ENCODE measurements at places on chromosomes 1 and 21.

- no peak for DNase-seq
These were observed 54.0 kb upstream of the KCNJ15 start for GRCh38 chr21:38202811-38203210.

- no peak for DNase-seq
These were observed 523.4 kb downstream of the PTBP2 start for GRCh38 chr1:97245026-97245425.

GRCh38 chr1:156419854-156420204 is 50.8 kb downstream of the RHBG start:
- DNase-seq, result no peak

GRCh38 chr1:205171369-205171768 is 40.1 kb downstream of the DSTYK start:
- DNase-seq, result no peak

GRCh38 chr1:84078842-84079202 is 65.2 kb upstream of the PRKACB start:
- DNase-seq, result no peak

DNA sequence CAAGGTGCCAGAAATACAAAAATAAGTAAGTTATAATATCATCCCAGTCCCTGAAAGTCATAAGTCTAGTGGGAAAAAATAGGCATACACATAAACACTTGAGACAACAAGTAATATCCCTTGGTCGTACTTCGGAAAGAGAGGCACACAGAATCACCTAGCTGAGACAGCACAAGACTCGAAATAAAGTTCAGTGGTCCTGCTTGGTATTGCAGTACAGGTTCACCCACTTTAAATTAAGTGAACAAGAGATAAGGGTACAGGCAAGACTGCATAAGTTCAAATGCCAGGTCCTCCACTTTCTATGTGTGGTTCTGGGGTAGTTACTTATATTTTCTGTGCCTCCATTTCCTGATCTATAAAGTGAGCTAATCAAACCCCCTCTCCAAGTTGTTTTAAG is 47.6 kb downstream of the SEC16B start:
- DNase-seq, result no peak

GRCh38 chr1:211625040-211625439 is 46.1 kb upstream of the SLC30A1 start:
- no peak for DNase-seq

GRCh38 chr21:27636656-27637055 is 669.8 kb upstream of the ADAMTS5 start:
- no peak for DNase-seq

DNA sequence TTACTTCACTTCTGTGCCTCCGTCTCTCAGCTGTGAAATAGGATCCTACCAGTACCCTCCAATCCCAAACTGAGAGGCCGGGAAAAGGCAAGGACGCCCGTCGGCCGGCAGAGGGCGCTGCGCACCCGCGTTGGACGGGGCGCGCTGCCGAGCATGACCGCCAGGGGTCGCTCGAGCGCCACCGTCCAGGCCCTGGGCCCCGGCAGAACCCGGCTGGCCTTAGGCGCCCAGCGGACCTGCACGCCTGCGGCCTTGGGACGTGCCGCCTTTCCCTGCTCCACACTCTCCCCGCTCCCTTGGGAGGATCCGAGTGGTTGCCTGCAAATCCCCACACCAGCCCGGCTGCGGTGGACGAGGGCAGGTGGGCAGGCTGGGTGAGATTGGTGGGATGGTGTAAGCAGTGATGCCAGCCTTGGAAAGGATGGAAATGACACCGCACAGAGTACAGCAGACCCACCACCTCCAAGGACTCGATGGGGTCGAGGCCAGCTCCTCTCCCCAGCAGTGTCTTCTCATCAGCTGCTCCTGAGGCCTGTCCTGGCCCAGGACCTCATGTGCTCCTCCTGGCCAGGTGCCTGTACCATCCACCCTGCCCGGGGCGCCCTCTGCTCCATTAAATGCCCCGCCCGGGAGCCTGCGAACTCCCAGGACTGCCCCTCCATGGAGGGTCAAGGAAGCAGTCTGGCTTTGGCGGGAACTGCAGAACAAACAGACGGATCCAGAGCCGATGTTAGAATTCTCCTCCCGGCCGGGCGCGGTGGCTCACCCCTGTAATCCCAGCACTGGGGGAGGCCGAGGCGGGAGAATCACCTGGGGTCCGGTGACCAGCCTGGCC is 47.4 kb upstream of the LBR start:
- peak; percentile 65 for DNase-seq

DNA sequence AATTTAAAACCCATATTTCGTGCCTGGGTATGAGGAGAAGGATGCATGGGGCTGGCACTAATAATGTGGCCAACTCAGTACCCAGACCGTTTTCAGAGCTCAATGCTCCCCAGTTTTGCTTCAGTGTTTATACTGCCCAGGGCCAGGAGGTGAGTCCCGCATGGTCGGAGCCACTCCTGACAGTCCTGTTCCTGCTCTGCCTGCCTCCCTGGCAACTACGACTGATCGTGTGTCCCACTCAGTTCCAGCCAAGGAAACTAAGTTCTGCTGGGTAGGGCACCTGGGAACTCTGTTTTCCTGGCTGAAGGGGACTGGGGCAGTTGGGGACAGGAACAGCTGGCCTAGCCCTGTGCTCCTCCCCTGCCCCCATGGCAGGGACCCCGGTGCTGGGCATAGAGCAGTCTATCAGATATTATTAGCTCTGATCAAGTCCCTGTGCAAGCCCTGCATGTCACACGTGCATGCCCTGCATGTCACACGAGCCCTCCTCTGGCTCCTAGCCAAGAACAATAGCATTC is 19.2 kb downstream of the S100A7 start:
- DNase-seq, result no peak

GRCh38 chr1:30816211-30817076 is 58.9 kb upstream of the LAPTM5 start:
- peak; percentile 93 for DNase-seq

GRCh38 chr1:246147524-246148461 is 359.3 kb downstream of the SMYD3 start:
- DNase-seq, result no peak

- DNase-seq, result no peak
These were observed 6.6 kb upstream of the PLPP3 start for GRCh38 chr1:56585985-56586384.

DNA sequence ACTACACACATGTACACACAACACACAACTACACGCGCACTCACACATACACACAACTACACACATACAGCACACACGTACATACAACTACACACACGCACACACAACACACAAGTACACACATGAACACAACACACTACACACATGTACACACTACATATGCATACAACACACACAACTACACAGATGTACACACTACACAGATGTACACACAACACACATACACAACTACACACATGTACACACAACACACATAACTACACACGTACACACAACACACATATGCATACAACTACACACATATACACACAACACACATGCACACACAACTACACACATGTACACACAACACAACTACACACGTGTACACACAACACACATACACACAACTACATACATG is 318.6 kb downstream of the CAMTA1 start:
- DNase-seq, result no peak

DNA sequence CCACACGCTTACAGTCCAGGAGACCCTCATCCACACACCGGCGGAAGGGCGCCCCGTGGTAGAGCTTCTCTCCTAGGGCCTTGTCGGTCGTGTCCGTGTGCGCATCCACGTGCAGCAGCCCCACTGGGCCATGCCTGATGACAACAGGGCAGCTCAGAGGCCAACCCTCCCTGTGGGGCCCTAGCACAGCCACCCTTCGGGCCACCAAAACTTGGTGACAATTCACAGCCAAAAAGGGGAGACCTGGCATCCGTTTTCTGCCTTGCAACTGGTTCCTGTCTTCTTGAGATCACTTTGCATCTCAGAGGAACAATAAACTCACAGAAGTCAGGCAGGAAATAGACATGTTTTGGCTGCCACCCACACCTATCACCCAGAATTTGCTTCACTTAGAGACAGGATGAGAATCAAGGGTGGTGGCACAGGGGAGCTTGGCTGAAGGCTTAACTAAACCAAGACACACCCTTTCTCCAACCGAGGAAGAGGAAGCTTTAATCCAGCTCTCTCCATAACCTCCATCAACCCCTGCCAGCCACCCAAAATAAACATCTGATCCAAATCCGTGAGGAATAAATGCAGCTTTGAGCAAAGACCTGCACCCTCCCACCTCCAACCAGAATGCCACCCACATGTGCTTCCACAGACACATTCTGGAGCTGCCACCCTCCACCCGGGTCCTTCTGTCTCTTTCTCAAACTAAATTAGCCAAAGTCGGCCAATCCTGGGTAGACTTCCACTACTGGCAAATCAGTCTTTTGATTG is 5.7 kb downstream of the AGMAT start:
- no peak for DNase-seq

GRCh38 chr21:45104560-45104959 is 30.2 kb downstream of the ADARB1 start:
- DNase-seq, result no peak

- DNase-seq, result no peak
These were observed 324.0 kb upstream of the NEGR1 start for GRCh38 chr1:72606216-72606810.

DNA sequence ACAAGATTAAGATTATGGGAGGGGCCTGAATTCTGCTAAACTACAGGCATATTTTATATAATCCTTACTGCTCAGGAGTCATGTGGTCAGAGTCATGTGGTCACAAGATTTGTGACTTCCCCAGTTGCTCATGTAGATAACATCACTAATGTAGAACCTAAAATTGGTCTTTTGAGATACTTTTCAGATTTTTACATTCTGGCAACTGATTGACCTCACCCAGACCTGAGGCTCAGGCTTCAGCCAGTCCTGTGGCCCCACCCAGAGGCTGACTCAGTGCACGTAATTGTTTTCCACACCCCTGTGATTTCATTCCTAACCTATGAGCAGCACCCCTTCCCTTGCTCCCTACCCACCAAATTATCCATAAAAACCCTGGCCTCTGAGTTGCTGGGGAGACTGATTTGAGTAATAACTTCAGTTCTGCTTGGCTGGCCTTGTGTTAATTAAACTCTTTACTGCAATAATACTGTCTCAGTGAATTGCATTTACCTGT is 41.7 kb upstream of the ZNF326 start:
- no peak for DNase-seq

DNA sequence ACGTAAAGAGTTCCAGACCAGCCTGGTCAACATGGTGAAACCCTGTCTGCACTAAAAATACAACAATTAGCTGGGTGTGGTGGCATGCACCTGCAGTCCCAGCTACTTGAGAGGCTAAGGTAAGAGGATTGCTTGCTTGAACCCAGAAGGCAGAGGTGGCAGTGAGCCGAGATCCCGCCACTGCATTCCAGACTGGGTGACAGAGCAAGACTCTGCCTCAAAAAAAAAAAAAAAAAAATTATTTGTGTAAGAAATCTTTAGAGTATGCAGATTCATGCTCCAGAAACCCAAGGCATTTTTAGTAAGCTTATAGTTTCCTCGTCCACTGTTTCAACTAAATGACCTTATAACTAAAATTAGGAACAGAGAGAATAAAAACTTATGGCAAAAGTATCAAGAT is 51.3 kb downstream of the ABL2 start:
- no peak for DNase-seq

GRCh38 chr1:8497210-8497819 is 179.4 kb downstream of the SLC45A1 start:
- no peak for DNase-seq

GRCh38 chr1:203271962-203272632 is 33.2 kb upstream of the BTG2 start:
- DNase-seq, result no peak

GRCh38 chr1:11373895-11374747 is 101.1 kb downstream of the UBIAD1 start:
- no peak for DNase-seq

GRCh38 chr1:208369045-208369444 is 124.9 kb upstream of the PLXNA2 start:
- DNase-seq, result no peak

GRCh38 chr1:155678027-155678426 is 10.5 kb downstream of the YY1AP1 start:
- no peak for DNase-seq

GRCh38 chr1:203276916-203277545 is 28.3 kb upstream of the BTG2 start:
- DNase-seq, result no peak

DNA sequence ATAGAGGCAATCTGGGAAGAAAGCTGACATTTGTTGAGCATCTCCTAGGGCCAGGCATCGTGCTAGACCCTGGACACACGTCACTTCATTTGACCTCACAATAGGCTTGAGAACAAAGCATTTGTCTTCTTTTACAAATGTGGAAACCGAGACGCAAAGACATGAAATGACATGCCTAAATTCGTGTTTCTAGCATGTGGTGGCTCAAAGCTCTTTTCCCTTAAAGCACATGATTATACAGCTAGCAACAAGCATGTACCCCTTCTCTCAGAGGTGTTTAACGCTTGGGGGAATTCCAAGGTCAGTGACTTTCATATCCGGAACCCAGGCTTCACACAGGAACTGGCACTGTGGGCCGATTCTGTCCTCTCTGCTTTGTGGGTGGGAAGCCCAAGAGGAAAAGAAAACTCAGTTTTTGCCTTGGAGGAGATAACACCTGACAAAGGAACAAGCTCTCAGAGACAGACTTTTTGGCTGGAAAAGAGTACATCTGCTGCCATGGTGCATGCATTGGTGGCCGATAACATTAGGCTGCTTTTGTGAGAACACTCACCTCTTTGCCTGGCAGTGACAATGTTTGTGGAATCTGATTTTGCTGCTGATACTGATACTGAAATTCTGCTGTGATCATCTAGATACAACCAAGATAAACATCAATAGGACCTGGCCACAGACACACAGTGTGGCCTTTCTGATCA is 15.4 kb upstream of the CD2 start:
- no peak for DNase-seq

Measured in putamen (tissue), 1 donor.